A673 (cell line): ENCODE measurements at places on chromosomes 5 and 9.

DNA sequence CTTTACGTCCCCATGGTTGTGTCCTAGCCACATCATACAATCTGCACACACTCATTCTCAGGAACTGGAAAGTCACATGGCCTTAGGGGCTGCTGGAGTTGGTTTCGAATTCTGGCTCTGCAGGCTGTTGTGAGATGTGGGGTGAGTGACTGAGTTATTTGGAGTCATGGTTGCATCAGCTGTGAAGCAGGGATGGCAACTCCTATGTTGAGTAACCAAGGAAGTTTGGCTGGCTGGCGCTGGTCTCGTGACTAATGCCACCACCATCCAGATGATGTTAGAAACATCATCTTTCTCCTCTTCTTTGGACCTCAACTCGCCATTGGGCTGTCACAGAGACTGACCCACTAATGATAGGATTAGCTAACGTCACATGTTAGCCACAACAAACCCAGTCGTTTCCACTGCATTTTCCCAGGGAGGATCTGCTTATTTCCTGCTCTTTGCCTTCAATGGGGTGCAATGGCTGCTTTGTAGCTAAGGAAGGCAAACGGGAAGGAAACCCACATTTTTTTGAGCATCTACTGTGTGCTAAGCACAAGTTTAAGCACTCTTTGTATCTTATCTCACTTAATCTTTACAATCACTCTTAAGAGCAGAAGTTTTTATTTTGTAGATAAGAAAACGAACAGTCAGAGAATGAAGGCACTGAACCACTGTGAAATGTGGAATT lies 78.1 kb upstream of the UBTD2 start:
- no peak for DNase-seq

DNA sequence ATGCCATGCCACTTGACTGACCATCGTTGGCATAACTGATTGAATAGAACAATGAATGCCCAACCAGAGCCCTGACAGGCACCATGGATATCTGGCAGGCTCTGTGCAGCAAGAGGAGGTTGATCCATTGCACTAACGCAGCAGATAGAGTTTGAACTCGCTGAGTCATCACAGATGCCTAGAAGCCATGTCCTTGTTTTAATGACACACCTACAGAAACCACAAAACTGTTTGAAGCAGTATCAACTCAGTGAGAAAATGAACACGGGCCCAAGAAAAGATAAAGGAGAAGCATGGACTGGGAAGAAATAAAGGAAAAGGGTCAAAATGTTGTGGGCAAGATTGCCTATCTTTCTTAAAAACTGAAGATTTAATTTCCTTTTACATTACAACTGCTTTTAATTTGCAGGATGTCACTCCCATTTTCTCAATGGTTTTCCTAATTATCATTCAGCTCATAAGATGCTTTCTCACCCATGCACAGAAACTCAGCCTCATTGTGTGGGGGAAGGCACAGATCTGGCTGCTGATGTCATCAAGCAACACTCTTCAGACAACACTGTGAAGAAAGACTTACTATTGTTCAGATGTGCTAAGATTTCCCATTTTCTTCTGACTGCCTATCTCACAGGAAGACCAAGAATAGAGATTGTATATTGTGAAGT lies 129.0 kb downstream of the PIK3R1 start:
- DNase-seq, result peak; percentile 41

DNA sequence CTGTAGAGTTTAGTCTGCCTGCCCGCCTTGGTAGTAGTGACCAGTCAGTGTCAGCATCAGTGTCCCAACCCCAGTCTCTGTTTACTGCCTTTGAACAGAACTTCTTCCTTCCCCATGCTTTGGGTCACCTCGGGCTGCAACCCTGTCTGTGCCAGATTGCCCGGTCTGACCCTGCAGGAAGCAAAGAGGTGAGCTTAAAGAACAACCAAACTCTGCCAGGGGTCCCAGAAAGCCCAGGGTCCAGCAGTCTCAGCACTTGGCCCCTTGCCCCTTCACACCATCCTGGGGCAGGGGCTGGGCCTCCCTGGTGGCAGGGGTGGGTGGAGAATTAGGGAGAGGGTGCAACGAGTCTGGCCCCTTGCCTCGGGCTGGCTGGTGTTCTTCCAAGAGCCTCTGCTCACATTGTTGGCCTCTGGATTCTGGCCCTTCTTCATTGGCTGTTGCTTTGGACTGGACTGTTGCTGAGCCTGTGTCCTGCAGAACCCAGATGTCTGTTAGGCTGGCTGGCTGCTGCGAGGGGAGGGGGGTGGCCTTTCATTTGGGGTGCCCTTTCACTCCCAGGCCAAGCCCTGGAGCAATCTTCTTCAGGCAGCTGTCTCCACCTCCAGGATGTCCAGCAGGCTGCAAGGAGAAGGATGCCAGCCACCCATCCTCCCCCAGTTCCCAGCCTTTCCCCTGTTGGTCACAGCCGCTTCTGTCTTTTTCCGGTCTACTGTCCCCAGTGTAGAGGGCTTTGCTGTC lies 51.2 kb downstream of the SAR1B start:
- no peak for DNase-seq

DNA sequence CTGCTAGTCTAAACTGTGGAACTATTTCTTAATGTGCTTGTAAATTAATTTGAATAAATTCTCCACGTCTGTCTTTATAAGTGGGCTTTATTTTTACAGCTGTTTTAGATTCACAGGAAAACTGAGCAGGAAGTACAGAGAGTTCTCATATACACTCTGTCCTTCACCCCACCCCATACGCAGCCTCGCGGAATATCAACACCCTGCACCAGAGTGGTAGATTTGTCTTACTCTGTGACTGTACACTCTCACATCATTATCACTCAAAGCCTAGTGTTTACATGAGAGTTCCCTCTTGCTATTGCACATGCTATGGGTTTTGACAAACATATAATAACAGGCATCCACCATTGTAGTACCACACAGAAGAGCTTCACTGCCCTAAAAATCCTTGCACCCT lies 179.7 kb upstream of the DAB2 start:
- no peak for DNase-seq

DNA sequence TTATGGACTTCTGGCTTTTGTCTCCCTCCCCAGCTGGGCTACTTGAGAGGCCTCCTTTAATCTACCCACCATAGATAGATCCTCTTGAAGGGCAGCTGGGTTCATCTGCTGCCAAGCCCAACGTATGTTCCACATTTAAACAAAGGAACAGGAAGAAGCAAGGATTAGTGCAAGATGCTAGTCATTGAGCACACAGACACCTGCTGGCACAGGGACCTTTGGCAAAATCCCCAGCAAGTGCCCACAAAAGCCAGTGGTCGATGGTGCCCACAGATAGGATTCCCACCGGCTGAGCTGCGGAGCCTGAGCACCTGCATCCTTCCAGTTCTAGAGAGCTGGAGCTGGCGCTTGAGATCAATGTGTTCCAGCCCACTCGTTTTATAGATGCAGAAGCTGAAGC lies 57.7 kb upstream of the SHB start:
- peak; percentile 24 for DNase-seq

DNA sequence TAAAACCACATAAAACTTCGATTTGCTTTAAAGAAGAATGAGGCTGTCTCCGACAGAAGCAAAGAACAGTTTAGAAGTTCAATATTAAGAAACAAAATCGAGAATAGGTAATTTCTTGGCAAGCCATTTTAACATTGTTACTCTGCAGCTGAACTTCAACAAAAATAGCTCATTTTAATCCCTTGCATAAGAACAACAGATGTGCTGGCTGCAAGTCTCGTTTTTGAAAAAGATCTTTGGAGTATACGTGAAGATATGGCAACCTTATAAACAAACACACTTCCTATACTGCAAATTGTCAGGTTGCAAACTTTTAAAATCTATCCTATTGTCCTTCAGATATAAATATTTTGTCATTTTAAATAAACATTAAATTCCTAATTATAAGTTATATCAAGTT lies 71.5 kb downstream of the FBN2 start:
- no peak for DNase-seq

DNA sequence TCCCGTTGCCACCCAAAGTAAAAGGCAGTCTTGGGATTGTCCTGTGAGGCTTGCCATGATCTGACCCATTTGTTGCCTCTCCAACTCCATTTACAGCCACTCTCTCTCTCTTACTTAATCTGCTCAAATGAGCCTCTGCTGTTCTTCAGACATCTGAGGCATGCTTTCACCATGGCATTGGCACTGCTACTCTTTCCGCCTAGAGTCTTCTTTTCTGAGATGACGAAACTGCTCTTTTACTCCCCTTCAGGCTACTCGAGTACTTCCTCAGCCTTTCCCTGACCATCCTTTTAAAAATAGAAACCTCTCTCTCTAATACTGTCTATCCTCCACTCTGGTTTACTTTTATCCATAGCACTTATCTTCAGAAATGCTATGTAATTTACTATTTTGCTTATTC lies 9.0 kb downstream of the FOCAD start:
- DNase-seq, result no peak

- DNase-seq, result peak; percentile 77
Measured at GRCh38 chr5:95960667-95961616, 709 bp downstream of the ELL2 start.

DNA sequence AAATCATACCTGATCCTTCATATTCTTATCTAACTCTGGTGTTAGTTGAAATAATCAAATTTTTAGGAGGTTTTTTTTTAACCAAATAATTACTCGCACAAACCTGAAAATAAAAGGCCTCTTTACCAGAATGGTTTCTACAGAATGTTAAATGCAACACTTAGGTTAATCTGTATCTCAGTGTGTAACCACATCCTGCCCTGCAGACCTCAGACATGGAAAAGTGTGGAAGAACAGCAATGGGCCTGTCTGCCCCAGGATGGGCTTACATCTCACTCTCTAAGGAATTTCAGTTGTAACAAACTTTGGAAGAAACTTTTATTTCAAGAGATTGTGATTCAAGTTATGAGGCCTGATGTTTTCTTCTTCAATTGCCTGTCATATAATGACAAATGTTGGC lies 32.5 kb upstream of the MIER3 start:
- DNase-seq, result no peak

DNA sequence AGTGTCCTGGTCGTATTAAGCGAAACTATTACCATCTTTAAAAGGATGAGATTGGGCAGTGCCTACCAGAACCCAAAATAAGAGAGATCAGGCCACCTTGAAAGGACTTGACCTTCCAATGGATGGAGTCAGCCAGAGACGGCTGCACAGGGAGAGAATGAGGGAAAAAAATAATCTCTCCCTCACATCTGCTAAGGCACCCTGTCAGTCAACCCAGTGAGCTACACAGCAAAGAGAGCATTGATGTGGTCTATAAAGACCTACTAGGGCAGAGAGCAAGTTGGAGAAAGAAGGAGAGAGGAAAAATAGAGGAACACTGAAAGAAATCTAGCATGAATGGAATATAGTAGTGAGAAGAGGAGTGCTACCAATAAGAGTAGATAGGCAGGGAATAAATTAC lies 68.0 kb upstream of the FTMT start:
- no peak for DNase-seq

- DNase-seq, result peak; percentile 52
Measured at GRCh38 chr5:147223948-147224791, 10.7 kb upstream of the STK32A start.

DNA sequence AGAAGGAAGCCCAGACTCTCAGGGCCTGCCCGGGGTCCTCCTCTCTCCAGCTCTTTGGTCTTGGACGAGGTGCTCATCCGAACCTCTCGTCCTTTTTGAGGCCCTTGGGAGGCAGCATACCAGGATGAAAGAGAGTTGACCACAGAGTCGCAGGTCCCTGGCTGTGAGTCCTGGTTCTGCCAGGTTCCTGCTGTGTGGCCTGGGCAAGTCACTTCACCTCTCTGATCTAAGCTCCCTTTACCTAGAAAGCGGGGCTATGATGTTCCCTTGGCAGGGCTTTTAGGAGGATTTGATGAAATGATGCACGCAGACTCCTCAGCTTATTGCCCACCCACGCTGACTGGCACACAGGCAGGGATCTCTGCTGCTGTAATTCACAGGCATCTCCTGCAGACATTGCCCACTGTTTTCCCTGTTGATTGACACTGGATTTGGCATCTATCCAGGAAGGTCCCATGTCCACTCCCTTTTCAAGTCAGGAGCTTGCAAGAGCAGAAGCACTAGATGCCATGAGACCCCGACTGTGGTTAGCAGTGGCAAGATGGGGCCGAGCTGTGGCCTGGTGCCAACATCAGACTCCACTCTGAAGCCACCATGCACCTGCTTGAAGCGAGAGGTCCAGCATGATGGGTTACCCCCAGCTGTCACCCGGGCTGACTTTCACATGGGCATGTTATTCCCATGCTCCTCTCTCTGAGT lies 71.5 kb downstream of the MACROH2A1 start:
- DNase-seq, result no peak

GRCh38 chr5:81212211-81212751 lies 20.8 kb upstream of the CKMT2 start:
- DNase-seq, result no peak

GRCh38 chr9:14238518-14238917 lies 75.4 kb downstream of the NFIB start:
- DNase-seq, result peak; percentile 37

DNA sequence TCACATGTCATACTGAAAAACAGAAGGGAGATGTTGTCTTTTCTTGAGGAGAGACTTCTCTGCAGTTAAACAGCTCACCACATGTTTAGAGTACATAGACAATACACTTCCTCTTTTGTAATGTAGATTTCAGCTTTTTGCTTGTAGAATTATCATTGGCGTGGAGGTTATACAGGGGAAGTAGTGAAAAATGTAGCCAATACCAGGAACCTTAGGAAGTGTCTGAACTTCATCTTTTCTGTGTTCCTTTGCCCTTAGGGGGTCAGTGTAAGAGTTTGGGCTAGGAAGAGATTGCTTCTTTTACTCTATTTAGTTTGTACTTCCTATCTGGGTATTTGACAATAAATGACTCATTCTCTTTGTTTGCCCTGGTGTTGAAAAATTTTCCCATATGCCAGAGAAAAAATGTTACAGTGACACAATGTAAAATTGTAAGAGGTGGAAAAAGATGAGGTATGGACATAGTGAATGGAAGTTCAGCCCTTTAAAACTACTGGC lies 21.0 kb upstream of the CDKN2B start:
- no peak for DNase-seq

GRCh38 chr5:113367586-113367985 lies 67.2 kb downstream of the TSSK1B start:
- DNase-seq, result no peak

DNA sequence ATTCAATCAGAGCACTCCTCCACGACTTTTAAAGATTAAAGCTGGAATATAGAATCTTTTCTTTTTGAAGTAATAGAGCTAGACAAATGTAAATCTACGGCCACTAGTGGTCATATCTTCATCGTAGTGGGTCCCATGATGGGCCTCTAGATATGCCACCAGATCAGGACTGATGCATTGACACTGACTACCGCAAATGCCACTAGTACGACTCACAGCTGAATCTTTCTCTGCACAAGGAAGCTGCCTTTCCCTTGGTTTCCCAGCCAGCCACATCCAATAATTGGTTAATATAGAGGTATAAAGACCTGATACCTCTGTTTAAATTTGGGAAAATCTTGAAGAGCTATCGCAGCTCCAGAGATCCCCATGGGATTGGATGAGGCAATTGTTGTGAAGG lies 37.8 kb upstream of the ADRB2 start:
- DNase-seq, result no peak

DNA sequence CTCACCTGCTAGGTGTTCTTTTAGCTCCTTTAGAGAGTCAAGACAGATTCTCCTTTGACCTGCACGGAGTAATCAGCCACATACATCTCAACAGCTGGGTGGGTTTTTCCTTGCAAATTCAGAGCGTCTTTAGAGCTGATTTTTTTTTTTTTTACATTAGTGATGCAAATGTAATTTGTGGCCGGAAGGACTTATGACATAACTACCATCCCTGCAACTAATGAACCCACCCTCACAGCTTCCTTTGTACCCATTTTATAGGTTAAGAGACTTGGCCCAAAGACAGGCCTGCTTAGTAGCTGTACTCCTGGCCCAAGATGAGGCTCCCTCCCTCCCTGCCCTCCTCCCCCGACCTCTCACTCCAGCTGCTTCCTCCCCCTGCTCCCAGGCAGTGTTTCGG lies 69.9 kb upstream of the NIPAL4 start:
- no peak for DNase-seq
